ENCODE measurements at places on chromosomes 4 and X.

- DNase-seq = no peak
Measured at GRCh38 chrX:46918434-46918833, 6.2 kb downstream of the JADE3 start.

- no peak for DNase-seq
Measured at GRCh38 chr4:64520421-64520820, 111.2 kb upstream of the TECRL start.

- DNase-seq = no peak
Measured at GRCh38 chrX:136170139-136170800, 22.9 kb downstream of the FHL1 start.

- no peak for DNase-seq
Measured at GRCh38 chrX:1925053-1925481, 310.2 kb downstream of the ASMT start.

- DNase-seq = no peak
Measured at GRCh38 chr4:3321295-3321889, 28.6 kb downstream of the RGS12 start.

DNA sequence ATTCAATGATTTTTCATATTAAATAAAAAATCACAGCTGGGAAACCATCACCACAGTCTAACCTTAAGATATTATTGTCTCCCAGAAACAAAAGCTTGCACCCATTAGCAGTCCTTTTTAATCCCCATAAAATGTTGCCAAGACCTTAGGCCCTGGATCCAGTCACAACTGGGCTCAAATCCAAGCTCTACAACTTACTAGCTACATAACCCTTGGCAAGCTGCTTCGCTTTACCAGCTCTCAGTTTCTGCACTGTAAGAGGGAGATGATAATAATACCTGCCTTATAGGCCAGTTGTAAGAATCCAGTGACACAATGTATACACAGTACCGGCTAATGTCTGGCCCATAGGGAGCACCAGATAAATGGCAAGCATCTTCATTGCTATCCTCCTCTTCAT is 400.9 kb upstream of the FGF13 start:
- DNase-seq = no peak

DNA sequence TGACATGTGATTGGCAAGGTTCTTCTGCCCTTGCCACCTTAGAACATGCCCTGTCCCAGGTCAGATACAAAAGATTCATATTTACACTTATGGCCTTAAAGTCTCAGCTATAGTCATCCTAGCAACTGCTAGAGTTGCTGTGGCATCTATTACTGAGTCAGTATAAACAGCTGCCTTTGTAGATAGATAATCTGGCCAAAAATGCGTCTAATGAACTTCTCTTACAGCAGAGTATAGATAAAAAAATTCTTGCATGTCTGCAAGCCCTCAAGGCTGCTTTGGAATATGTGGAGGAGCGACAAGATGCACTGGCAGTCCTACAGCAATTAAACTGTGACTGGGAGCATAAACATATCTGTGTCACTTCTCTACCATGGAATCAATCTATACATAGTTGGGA is 1209.7 kb upstream of the PABPC4L start:
- DNase-seq = no peak

GRCh38 chr4:127261476-127261875 is 371.3 kb upstream of the INTU start:
- no peak for DNase-seq

- DNase-seq = no peak
Measured at GRCh38 chr4:42515156-42515884, 118.0 kb downstream of the SHISA3 start.

DNA sequence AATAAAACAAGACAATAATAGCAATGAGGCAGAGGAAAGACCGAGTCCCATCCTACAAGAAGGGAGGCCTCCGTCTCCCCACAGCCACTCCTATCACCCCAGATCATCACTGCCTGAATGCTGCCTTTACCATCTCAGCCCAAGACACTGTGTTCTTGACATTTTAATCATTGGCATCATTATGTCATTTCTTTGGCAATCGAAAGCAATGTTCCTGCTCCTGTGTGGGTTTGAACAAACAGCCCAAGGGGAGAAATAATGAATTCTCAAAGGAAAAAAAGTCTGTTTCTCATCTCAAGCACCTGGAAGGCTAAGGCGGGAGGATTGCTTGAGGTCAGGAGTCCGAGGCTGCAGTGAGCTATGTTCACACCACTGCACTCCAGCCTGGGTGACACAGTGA is 73.0 kb upstream of the ACSL1 start:
- no peak for DNase-seq

DNA sequence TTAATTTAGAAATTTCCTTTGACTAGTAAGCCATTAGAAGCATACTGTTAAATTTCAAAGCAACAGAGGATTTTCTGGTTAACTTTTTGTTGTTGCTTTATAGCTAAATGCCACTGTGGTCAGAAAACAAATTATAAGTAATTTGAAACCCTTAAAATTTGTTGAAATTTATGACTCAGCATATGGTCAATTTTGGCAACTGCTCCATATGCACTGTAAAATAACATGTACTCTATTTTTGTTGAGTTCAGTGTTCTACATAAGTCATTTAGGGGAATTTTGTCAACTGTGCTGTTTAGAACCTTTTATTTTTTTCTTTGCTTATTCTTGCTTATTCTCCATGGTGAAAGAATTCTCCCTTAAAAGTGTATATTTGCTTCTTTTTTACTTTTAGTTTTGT is 28.6 kb downstream of the SCLT1 start:
- no peak for DNase-seq

DNA sequence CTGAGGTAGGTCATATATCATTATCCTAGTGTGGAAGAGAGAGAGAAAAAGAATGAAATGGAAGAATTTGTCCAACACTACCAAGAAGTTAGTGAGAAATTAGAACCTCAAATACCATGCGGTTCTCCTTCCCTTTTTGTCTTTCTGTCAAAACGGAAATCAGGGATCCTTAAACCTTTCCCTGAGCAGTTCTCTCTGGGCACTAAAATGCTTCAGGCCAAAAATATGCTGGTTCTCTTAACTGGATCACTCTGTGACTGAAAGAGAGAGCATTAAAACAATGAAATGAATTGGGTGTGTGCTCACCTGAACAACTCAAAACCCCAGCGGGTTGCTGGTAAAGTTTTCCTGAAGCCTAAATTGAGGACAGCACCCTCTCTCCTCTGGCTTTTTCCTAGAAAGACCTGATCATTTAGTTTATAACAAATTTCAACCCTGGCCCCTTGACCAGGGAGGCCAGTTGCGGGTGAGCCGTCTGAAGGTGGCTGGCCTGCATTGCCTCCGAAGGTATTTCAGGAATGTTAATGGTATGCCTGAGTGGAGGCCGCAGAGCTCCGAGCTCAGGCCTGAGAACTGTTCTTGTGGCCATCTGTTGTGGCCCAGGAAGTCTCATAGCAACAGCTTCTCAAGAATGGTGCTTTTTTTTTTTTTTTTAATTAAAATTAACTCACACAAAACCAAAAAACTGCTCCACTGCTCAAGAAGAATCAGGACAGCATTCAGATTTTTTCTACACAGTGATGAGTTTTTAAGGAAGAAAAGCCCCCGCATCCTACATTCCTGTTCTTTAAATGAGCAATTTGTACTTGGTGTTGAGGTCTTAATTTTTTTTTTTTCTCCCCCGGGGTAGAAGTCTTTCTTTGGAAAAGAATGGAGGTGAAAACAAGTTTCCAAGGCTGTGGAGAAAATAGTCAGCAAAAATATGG is 155.1 kb downstream of the SHROOM3 start:
- DNase-seq = no peak

DNA sequence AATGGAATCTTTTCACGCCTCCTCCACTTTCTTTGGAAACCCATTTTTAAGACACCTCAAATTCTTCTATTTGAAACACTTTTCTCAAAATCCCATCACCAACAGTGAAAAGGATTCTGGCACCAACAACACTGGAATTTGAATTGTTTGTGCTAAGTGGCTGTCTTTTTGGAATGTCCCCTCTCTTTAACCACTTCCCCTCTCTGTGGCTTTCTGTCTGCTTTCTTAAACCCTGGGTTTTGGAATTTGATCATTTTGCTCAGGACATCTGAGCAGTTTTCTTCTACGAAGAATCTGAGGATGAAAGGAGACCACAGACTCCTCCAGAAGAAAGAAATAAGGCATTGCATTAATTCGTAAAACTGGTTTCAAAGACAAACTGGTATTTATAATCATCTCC is 89.0 kb downstream of the MXRA5 start:
- no peak for DNase-seq

DNA sequence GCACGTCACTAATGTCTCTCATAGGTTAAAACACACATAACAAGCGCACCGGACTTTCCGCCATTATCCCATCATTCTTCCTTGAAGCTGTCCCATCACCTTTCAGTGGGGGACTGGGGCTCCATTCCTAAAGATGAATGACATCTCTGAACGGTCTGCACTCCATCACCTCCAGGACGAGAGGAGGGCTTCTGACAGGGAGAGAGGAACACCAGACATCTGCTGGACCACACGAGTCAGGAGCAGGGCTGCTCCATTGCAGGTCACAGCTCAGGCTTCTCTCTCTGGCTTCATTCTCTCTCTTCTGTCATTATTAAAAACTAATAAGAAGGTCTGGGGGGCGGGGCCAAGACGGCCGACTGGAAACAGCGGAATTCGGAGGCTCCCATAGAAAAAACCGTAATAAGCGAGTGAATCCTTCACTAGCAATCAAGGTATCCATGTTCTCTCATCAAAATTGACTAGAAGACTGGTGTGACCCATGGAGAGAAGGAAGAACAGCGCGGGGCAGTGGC is 289.8 kb downstream of the LDB2 start:
- no peak for DNase-seq

DNA sequence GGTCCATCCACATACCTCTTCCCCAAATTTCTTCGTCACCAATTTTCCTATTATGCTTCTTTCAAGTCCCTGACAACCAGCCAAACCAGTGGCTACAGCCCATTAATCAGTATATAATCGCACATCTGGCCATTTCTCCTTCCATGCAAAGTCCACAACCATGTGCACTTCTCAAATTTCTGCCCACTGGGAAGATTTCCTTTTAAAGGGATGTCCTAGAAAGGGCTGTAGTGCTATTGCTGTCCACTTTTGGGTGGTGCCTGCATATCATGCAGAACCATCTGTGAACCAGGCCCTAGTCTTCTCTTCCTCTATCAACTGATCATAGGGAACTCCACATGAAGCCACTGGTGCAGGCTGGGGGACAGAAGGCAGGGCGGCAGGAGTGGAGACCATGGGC is 55.2 kb upstream of the MID1IP1 start:
- no peak for DNase-seq

GRCh38 chr4:20017777-20018115 is 234.0 kb upstream of the SLIT2 start:
- no peak for DNase-seq

- no peak for DNase-seq
Measured at GRCh38 chr4:142452161-142452855, 393.8 kb downstream of the INPP4B start.

GRCh38 chrX:67500617-67501016 is 43.2 kb upstream of the AR start:
- DNase-seq = no peak

Data from activated gamma-delta T cell treated with Interleukin-2 at 50 U/mL for 16 hours (primary cell).